ENCODE measurements at places on chromosomes 2 and 18. TPM values are rescaled to one million over a fixed set of nuclear protein-coding genes. Genes with fewer than 3 reads are reported as not detected.

GRCh38 chr2:187959821-187960220, 331.9 kb upstream of the GULP1 start:
- peak overlapping the region; percentile 31 for H3K27ac ChIP-seq
- H3K36me3 ChIP-seq, result no peaks in the 10 kb centered on the region
- H3K4me1 ChIP-seq, result peaks cover 19% of the 10 kb centered on the region
- H3K27me3 ChIP-seq, result no peaks in the 10 kb centered on the region
- DNase-seq, result no peak

DNA sequence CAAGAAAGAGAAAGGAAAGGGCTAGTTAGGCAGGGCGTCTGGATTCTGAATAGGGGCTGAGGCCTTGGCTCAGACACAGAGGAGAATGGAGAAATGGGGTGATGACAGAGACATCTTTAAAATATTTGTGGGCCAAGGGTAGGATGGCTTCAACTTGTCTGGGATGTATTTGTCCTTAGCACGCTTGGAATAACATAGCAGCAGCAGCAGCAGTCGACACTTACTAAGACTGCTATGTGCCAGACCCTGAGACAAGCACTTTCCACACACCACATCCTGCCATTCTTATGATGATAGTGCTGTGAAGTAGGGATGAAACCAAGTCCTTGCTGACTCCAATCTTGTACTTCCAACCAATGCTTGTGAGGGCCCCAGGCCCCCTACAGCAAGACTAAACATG, 2.6 kb downstream of the IL1RL1 start:
- DNase-seq, result no peak
- H3K27me3 ChIP-seq, result no peaks in the 10 kb centered on the region
- H3K27ac ChIP-seq, result no peak overlapping the region
- H3K36me3 ChIP-seq, result no peaks in the 10 kb centered on the region
- no peaks in the 10 kb centered on the region for H3K4me1 ChIP-seq

DNA sequence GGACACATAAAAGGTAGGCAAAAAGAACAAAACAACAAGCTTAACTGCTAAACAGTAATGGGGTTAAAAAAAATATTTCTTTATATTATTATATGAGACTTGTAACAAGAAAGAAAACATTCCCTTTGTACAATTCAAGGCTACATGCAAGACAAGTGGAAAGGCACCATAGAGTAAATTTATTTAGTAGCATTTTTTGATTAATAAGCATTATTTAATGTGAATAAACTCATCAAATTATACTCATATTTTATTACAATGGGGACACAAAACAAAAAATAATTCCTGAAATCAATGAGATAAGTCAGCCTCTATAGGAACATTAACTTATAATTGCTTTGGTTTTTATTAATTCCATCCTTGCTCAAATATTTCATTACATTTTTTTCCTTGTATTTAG, 809.2 kb downstream of the ERBB4 start:
- no peaks in the 10 kb centered on the region for H3K36me3 ChIP-seq
- no peaks in the 10 kb centered on the region for H3K4me1 ChIP-seq
- no peak overlapping the region for H3K27ac ChIP-seq
- no peak for DNase-seq

DNA sequence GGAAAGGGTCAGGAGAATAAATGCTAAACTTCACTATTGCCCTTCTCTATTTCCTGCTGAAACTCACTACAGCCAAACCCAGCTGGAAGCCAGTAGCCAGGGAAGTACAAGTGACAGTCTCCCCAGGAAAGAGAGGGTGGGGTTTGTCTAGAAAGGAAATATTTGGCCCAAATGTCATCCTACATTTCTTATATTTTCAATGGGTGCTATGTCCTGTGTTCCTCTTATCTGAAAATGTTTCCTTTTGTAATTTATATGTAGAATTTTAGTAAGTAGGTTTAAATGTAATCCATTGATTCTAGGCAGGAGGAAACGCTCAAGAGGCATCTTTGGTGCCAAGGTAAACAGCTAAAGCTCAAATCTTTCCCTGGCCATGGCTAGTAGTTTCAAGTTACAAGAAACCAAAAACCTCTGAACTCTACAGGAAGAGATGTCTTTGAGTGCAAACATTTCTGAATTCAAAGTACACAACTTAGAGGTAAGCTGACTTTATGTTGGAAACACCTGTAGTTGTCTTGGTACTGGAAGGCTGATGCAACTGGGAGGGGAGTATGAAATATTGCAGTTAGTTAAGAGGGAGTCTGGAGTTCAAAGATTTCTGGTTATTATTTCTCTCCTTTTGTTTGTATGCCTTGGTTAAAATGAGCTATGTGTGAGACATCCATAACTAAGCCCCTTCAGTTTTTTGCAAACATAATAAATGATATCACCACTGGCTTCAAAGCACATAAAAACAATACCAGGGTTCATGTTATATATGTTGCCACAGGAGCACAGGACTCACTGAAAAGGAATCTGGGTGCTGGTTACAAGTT, 356.1 kb upstream of the ZC3H15 start:
- no peaks in the 10 kb centered on the region for H3K36me3 ChIP-seq
- no peak overlapping the region for H3K27ac ChIP-seq
- DNase-seq, result no peak
- H3K27me3 ChIP-seq, result no peaks in the 10 kb centered on the region
- no peak overlapping the region for H3K4me3 ChIP-seq
- peaks cover 4% of the 10 kb centered on the region for H3K4me1 ChIP-seq

Gene LHCGR
- total RNA-seq, result not detected

DNA sequence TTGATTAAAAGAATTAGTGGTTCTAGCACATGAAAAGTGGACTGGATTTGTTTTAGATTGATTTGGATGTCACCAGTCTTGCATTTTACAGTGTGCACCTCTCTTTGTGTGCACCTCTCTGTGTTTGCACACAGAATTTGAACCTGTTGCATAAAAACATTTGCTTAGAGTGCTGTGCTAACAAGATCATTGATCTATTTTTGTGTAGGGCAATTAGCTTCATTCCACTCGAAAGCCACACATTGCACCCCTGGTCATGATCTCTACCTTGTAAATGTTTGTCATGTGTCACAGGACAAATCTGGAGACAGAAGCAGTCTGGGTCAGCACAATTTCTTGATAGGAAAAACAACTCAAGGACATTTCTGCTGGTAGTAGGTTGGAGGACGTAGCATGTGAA, 258.7 kb upstream of the LINC00305 start:
- H3K4me3 ChIP-seq, result no peak overlapping the region
- H3K27ac ChIP-seq, result no peak overlapping the region
- no peaks in the 10 kb centered on the region for H3K4me1 ChIP-seq

- no peaks in the 10 kb centered on the region for H3K27me3 ChIP-seq
- peaks cover 6% of the 10 kb centered on the region for H3K4me1 ChIP-seq
- no peak overlapping the region for H3K4me3 ChIP-seq
- no peak overlapping the region for H3K27ac ChIP-seq
These were observed 41.3 kb upstream of the SLC1A4 start for GRCh38 chr2:64947885-64948284.

DNA sequence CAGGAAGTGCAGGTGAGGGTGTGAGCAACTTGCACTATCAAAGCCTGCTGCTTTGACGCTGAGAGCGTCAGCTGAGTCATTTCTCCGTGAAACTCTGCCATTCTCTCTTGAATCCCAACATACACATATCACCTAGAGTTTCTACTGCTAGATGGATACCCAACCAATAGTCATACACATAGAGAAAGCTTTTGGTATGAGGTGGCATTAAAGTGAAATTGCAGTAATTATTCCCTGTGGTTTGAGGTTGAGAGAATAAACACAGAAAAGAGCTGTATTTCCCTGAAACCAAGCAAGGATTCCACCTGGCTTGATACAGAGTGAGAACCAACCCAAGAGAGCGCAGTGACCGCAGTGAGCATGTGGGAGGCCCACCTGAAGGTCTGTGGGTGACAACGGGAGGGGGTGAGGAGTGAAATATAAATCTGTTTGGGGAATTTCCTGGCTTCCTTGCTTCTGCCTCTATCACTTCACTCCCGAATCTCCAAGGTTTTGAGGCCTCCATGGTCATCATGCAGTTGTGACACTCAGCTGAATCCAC, 28.8 kb upstream of the TMEM18 start:
- H3K27me3 ChIP-seq, result no peaks in the 10 kb centered on the region
- H3K4me3 ChIP-seq, result no peak overlapping the region
- no peaks in the 10 kb centered on the region for H3K36me3 ChIP-seq
- no peak overlapping the region for H3K27ac ChIP-seq
- DNase-seq, result no peak

DNA sequence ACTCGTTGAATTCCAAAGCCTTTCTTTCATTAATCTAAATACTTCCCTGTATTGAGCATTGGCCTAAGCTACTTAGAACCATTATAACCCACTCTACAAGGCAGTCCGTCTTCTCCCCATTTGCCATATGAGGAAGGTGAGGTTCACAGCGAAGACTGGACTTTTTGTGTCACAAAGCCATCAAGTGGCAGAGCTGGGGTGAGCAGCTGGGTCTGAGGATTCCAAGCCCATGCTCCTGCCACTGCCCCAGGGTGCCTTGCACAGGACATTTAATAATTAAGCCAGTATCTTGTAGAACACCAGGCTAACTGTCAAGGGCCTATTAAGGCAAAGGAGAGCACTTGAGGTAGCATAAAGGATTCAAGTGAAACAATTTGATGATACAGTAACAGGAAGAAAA, 68.8 kb upstream of the ZNF397 start:
- H3K36me3 ChIP-seq, result no peaks in the 10 kb centered on the region
- no peak for DNase-seq
- H3K4me3 ChIP-seq, result no peak overlapping the region
- H3K27me3 ChIP-seq, result no peaks in the 10 kb centered on the region

GRCh38 chr2:196376984-196377877, 205.9 kb upstream of the STK17B start:
- H3K27ac ChIP-seq, result no peak overlapping the region
- DNase-seq, result no peak
- no peaks in the 10 kb centered on the region for H3K36me3 ChIP-seq
- H3K27me3 ChIP-seq, result no peaks in the 10 kb centered on the region
- no peak overlapping the region for H3K4me3 ChIP-seq

GRCh38 chr18:574865-575645, 5.1 kb upstream of the CETN1 start:
- peaks cover 11% of the 10 kb centered on the region for H3K4me1 ChIP-seq
- no peaks in the 10 kb centered on the region for H3K27me3 ChIP-seq
- no peak overlapping the region for H3K27ac ChIP-seq
- no peak overlapping the region for H3K4me3 ChIP-seq
- no peak for DNase-seq

DNA sequence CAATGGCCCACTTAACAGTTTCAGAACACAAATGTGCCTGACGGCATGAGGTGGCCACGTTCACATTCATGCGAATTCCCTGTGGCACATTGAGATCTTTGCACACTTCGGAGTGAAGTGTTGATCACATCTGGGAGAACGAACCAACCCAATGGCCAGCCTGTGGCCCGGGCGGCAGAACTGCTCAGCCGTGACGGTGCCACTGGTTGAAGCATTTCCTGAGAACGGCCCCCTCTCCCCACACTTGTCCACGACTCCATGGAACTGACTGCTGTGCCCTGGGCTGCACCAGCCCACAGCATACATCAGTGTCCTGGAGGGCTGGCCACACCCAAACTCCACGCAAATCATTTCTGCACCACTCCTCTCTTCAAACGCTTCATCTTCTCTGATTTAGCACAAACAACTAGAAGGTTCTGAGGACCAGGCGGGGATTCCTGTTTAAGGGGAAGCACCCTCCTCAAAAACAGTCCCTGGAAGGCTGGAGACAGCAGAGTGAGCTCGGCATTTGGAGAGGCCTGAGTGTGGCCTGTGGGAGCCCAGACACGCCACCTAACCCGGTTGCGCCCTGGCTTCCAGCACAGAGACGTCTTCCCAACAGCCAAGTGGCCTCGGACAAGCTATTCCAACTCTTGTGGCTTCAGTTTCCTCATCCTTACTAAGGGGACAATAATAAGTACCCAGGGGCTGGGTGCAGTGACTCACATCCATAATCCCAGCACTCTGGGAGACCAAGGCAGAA, 9.9 kb upstream of the SALL3 start:
- DNase-seq, result no peak
- H3K36me3 ChIP-seq, result no peaks in the 10 kb centered on the region
- H3K27ac ChIP-seq, result no peak overlapping the region

- H3K4me1 ChIP-seq, result peaks cover 5% of the 10 kb centered on the region
- H3K36me3 ChIP-seq, result no peaks in the 10 kb centered on the region
- H3K27ac ChIP-seq, result no peak overlapping the region
- DNase-seq, result no peak
- no peaks in the 10 kb centered on the region for H3K27me3 ChIP-seq
These were observed 24.5 kb downstream of the UGP2 start for GRCh38 chr2:63866009-63866709.

DNA sequence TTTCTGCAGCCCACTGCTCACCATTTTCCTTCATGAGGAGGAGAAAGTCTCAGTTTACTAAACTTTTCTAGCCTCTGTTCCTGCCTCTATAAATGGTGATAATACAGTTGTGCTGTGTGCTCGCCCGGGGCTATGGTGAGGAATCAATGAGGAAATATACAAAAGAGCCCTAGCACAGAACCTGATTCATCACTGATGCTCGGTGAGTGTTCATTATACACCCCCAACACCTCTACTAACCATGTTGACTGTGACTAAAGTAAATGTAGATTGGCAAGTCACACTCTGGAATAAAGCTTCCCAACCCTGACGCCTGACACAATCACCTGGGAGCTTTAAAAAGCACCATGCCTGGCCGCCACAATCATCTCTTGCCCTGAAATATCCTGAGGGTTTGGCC, 118.8 kb upstream of the CYP1B1 start:
- no peaks in the 10 kb centered on the region for H3K4me1 ChIP-seq
- no peaks in the 10 kb centered on the region for H3K36me3 ChIP-seq
- no peak for DNase-seq
- H3K4me3 ChIP-seq, result no peak overlapping the region
- no peaks in the 10 kb centered on the region for H3K27me3 ChIP-seq
- no peak overlapping the region for H3K27ac ChIP-seq

DNA sequence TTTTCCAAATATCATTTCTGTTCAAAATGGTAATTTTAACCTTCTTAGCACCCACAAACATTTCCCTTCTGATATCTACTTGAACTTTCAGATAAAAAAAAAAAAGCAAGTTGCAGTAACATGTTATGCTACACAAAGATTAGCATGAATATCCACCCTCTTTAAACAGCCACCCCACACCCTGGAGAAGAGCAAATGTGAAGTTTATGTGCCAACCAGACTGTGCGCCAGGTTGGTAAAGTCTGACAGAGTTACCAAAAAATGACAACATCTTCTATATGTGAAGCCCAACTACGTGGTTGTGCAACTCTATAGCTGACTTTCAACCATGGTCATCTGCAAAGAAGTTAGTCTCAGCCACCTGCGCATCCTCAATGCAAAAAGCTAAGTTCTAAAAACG, 62.6 kb downstream of the BCL11A start:
- H3K36me3 ChIP-seq, result no peaks in the 10 kb centered on the region
- H3K27me3 ChIP-seq, result no peaks in the 10 kb centered on the region
- H3K4me3 ChIP-seq, result no peak overlapping the region
- H3K4me1 ChIP-seq, result no peaks in the 10 kb centered on the region
- DNase-seq, result no peak
- H3K27ac ChIP-seq, result no peak overlapping the region

All from thoracic aorta (tissue), 2 donors.